ENCODE measurements at places on chromosomes 6 and 20. TPM values are rescaled to one million over a fixed set of nuclear protein-coding genes. Genes with fewer than 3 reads are reported as not detected.

The GMEB2 gene
- total RNA-seq: 11.4 TPM

The ALDH8A1 gene
- total RNA-seq: 2.3 TPM

The AK9 gene
- total RNA-seq: 7.2 TPM

The PACSIN1 gene
- total RNA-seq: 0.41 TPM

The VGLL2 gene
- not detected for total RNA-seq

The FAM209B gene
- total RNA-seq: not detected

The LCA5 gene
- total RNA-seq: 1.1 TPM
